Upper lobe of right lung (tissue), 1 donor: ENCODE measurements at places on chromosomes 7 and 10. TPM values are rescaled to one million over a fixed set of nuclear protein-coding genes. Genes with fewer than 3 reads are reported as not detected.

- H3K36me3 ChIP-seq = no peaks in the 10 kb centered on the region
- DNase-seq = peak; percentile 59
- H3K27me3 ChIP-seq = no peaks in the 10 kb centered on the region
- no peak overlapping the region for H3K4me3 ChIP-seq
- H3K4me1 ChIP-seq = no peaks in the 10 kb centered on the region
Measured at GRCh38 chr10:74213571-74214162, 62.6 kb downstream of the ADK start.

DNA sequence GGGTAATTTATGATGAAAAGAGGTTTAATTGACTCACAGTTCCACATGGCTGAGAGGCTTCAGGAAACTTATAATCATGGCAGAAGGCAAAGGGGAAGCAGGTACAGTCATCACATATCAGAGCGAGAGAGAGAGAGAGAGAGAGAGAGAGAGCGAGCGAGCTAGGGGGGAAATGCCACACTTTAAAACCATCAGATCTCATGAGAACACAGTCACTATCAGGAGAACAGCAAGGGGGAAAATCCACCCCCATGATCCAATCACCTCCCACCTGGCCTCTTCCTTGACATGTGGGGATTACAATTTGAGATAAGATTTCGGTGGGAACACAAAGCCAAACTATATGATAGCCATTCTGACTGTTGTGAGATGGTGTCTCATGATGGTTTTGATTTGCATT, 576.3 kb downstream of the GFRA1 start:
- H3K36me3 ChIP-seq = no peaks in the 10 kb centered on the region
- DNase-seq = no peak
- no peak overlapping the region for H3K27ac ChIP-seq

Gene NKX2-3
- total RNA-seq = 0.26 TPM

GRCh38 chr10:119516381-119517234, 25.9 kb downstream of the RGS10 start:
- no peak overlapping the region for H3K4me3 ChIP-seq
- H3K4me1 ChIP-seq = peaks cover 13% of the 10 kb centered on the region
- peak; percentile 74 for DNase-seq
- no peaks in the 10 kb centered on the region for H3K27me3 ChIP-seq
- peak overlapping the region; percentile 51 for H3K27ac ChIP-seq
- H3K36me3 ChIP-seq = no peaks in the 10 kb centered on the region

DNA sequence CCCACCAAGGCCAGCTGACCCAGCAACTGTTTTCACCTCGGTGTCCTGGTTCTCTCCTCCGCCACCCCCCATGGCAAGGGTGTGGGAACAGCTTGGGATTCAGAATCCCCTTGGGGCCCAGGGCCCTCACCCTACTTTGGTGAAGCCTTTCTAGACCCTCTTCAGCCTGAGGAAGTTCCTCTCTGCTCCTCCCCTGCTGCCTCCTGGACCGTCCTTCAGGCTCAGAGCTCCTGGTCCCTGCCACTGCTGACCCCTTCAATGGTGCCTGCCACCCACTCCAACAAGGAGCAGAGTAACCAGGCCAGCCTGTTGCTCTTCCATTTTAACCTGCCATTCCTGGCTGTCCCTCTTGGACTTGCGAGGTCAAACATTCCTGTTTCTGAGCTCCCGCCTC, 72.0 kb upstream of the SMNDC1 start:
- no peak overlapping the region for H3K4me3 ChIP-seq
- no peaks in the 10 kb centered on the region for H3K27me3 ChIP-seq
- H3K36me3 ChIP-seq = no peaks in the 10 kb centered on the region
- peaks cover 9% of the 10 kb centered on the region for H3K4me1 ChIP-seq

DNA sequence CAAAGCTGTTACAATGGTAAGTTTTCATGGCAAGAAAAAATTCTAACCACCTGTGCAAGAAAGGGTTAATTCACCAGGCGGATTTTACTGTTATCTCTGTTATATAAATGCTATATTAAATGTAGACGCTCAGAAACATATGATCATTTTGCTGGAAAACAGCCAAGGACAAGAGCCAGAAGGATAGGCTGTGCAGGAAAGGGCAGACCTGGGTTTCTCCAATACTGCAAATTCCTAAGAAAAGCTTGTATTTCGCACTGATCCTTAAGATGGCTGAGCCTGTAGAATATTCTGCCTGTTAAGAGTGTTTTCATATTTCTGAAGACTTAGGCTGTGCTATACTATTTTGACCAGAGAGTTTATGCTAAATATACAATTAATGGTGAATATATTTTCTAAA, 564.1 kb upstream of the KCND2 start:
- DNase-seq = no peak
- H3K27me3 ChIP-seq = no peaks in the 10 kb centered on the region
- H3K4me3 ChIP-seq = no peak overlapping the region
- no peaks in the 10 kb centered on the region for H3K36me3 ChIP-seq

DNA sequence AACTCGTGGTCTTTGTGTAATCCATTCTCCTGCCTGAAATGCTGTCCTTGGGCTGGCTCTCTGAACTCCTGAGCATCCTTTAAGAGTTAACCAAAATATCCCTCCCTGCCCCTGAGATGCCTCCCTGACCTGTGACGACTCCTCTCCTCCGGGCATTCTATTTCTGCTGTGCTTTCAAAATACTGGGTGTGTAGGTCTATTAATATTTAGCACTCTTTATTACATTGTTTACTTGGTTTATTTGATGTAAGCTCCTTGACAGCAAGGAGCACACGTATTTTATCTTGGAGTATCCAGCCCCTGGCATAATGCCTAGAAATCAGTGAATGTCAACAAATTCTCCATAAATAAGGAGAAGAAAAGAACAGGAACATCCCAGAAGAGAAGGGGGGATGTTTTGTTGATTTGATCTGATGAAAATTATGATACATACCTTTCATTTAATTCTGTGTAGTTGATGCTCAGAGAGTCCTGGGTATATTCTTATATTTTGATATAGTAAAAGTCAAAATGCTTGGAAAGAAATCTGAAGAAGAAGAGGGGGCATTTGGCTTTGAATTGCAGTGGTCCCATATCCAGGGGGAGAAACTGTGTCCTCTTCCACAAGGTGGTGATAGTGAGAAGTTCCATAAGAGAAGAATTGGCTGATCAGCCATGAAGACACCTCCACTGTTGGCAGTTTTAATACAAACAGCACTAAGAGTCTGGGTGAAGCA, 107.7 kb upstream of the MPP7 start:
- H3K36me3 ChIP-seq = no peaks in the 10 kb centered on the region
- no peak overlapping the region for H3K4me3 ChIP-seq
- no peak overlapping the region for H3K27ac ChIP-seq
- DNase-seq = no peak

Gene PDGFA
- total RNA-seq = 57.1 TPM

Gene XRCC2
- total RNA-seq = 0.46 TPM

Gene VWA2
- 15.5 TPM for total RNA-seq

DNA sequence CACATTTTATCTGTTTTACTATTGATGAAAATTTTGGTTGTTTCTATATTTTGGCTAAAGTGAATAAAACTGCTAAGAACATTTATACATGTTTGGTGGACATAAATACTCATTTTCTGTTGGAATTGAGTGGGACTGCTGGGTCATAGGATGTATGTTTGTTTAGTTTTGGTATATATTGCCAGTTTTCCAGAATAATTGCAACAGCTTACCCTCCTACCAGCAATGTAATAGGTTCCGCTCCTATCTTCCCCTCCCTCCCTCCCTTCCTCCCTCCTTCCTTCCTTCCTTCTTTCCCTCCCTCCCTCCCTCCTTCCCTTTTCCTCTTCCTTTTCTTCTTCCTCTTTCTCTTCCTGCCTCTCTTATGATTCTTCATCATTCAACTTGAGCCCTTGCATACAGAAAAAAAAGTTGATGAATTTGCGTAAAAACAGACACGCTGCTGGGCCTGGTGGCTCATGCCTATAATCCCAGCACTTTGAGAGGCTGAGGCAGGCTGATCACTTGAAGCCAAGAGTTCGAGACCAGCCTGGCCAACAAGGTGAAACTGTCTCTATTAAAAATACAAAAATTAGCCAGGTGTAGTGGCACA, 23.5 kb downstream of the VKORC1L1 start:
- H3K4me1 ChIP-seq = peaks cover 4% of the 10 kb centered on the region
- H3K36me3 ChIP-seq = peaks cover 3% of the 10 kb centered on the region
- no peak overlapping the region for H3K27ac ChIP-seq
- no peaks in the 10 kb centered on the region for H3K27me3 ChIP-seq
- H3K4me3 ChIP-seq = no peak overlapping the region
- DNase-seq = no peak

DNA sequence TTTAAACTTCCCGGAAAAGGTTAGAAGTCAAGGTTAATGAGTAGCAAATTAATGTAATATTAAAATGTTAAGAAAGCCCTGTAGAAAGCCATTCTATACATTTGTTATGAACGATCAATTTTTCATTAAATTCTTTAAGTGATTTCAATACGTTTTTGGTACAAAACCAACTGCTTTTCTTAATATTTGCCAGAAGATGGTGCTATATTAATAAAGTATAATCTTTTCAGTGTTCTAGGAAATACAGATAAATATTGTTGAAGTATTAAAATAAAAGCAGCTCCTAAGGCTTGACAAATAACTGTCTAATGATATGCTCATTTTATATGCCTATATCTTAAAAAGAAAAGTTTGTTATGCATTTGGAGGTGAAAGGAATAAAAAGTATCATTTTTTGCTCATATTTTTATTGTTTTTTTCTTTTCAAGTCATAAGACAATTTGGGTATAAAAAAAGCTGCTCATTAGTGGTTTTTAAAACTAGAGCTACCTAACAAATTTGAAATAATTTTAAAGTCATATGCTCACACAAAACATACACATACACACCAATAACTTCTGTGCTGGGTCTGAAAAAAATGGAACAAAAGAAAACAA, 130.3 kb upstream of the POT1 start:
- no peaks in the 10 kb centered on the region for H3K27me3 ChIP-seq
- H3K4me3 ChIP-seq = no peak overlapping the region
- H3K4me1 ChIP-seq = no peaks in the 10 kb centered on the region
- no peaks in the 10 kb centered on the region for H3K36me3 ChIP-seq
- DNase-seq = no peak

GRCh38 chr10:100371482-100372027, 24.5 kb downstream of the SCD start:
- H3K36me3 ChIP-seq = no peaks in the 10 kb centered on the region
- H3K27ac ChIP-seq = peak overlapping the region; percentile 67
- no peaks in the 10 kb centered on the region for H3K27me3 ChIP-seq
- H3K4me1 ChIP-seq = peaks cover 40% of the 10 kb centered on the region
- no peak overlapping the region for H3K4me3 ChIP-seq

GRCh38 chr10:108904163-108904838, 1019.0 kb downstream of the XPNPEP1 start:
- H3K36me3 ChIP-seq = no peaks in the 10 kb centered on the region
- no peaks in the 10 kb centered on the region for H3K4me1 ChIP-seq
- no peak overlapping the region for H3K4me3 ChIP-seq
- no peak for DNase-seq
- H3K27me3 ChIP-seq = no peaks in the 10 kb centered on the region
- H3K27ac ChIP-seq = no peak overlapping the region
